ENCODE measurements at places on chromosomes 16 and 17.

DNA sequence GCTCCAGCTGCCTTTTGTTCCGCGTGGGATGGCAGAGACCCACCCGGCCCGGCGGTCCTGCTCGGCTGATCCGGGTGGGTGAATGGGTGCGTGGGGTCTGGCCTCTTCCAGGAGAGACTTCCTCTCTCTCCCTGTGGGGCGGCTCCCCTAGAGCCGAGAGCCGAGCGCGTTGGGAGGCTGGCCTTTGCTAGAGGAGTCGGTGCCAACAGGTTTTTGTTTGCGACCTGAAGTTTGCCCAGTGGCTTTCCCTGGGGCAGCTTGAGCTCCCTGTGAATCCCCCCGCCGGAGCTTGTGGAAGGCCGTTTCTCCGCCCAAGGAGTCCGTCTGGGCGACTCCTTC lies 970 bp downstream of the EPN2 start:
- no peak for DNase-seq

- no peak for DNase-seq
These were observed 430 bp downstream of the BCAS3 start for GRCh38 chr17:60678118-60678444.

DNA sequence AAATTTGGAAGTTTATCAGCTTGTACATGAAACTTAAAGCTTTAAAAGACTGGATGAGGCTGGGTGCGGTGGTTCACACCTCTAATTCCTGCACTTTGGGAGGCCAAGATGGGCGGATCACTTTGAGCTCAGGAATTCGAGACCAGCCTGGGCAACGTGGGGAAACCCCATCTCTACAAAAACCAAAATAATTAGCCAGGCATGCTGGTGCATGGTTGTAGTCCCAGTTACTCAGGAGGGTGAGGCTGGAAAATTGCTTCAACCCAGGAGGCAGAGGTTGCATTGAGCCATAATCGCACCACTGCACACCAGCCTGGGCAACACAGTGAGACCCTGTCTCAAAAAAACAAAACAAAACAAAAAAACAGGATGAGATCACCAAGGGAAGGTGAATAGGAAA lies 209.5 kb downstream of the AATF start:
- DNase-seq, result no peak

DNA sequence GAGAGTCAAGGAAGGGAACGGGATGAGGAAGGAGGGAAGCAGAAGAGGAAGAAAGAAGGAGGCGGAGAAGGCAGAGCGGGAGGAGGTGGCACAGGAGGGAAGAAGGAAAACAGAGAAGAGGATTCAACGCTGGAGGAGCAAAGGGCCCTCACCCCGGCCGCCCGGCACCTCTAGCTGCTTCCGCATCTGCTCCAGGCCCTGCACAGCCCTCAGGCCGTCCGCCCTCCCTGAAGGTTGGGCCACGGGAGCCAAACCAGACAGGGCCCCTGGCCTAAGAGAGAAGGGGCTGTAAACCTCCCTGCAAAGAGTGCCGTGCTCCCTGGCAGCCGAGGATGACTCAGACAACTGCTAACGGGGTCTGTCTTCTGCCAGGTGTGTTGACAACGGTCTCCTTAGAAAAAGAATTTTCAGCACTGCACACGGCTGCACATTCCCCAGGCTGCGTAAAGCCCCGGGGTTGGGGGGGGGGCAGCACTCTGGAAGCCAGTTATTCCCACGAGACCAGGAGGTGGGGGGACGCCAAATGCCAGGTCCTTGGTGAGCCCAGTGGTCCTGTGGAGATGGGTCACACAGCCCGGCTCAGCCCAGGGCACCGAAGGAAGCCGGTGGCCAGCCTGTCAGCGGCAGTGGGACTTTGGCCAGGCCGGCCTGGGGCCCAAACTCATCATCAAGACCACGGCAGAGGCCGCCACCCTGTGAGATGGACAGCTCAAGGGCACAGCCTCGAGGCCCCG lies 29.1 kb downstream of the MRM3 start:
- DNase-seq, result no peak

- DNase-seq, result no peak
These were observed 99.1 kb downstream of the ADAMTS18 start for GRCh38 chr16:77335652-77336234.

GRCh38 chr17:59734226-59734625 lies 26.8 kb downstream of the VMP1 start:
- no peak for DNase-seq

GRCh38 chr17:4579678-4580077 lies 4.7 kb upstream of the SMTNL2 start:
- DNase-seq, result no peak

DNA sequence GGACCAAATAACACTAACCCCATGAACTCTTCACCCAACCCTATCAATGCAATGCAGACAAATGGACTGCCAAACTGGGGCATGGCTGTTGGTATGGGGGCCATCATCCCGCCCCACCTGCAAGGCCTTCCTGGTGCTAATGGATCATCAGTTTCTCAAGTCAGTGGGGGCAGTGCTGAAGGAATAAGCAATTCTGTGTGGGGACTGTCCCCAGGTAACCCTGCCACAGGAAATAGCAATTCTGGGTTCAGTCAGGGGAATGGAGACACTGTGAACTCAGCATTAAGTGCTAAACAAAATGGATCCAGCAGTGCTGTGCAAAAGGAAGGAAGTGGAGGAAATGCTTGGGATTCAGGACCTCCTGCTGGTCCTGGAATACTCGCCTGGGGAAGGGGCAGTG lies 78.9 kb downstream of the TMC6 start:
- DNase-seq, result no peak

DNA sequence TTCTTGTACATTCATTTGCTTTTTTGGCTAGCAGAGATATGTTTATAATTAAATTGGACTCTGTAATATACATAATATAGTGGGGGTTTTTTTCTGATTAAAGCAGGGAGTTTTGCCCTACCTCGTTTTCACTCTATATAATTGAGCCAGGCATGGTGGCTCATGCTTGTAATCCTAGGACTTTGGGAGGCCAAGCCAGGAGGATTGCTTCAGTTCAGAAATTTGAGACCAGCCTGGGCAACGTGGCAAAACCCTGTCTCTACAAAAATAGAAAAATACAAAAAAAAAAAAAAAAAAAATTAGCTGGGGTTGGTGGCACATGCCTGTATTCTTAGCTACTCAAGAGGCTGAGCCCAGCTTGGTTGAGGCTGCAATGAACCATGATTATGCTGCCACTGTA lies 42.2 kb downstream of the PAFAH1B1 start:
- no peak for DNase-seq
